H9 (cell line): ENCODE measurements at places on chromosomes 1 and 21.

GRCh38 chr1:155834296-155834926 lies 22.6 kb downstream of the GON4L start:
- H3K27ac ChIP-seq, result peak overlapping the region; percentile 21
- no peaks in the 10 kb centered on the region for H3K27me3 ChIP-seq
- H3K4me1 ChIP-seq, result no peaks in the 10 kb centered on the region
- peaks cover 33% of the 10 kb centered on the region for H3K36me3 ChIP-seq

GRCh38 chr1:62625415-62625814 lies 28.1 kb downstream of the ANGPTL3 start:
- no peak for DNase-seq
- H3K4me1 ChIP-seq, result no peaks in the 10 kb centered on the region
- H3K4me3 ChIP-seq, result no peak overlapping the region
- no peak overlapping the region for H3K27ac ChIP-seq
- H3K27me3 ChIP-seq, result no peaks in the 10 kb centered on the region

DNA sequence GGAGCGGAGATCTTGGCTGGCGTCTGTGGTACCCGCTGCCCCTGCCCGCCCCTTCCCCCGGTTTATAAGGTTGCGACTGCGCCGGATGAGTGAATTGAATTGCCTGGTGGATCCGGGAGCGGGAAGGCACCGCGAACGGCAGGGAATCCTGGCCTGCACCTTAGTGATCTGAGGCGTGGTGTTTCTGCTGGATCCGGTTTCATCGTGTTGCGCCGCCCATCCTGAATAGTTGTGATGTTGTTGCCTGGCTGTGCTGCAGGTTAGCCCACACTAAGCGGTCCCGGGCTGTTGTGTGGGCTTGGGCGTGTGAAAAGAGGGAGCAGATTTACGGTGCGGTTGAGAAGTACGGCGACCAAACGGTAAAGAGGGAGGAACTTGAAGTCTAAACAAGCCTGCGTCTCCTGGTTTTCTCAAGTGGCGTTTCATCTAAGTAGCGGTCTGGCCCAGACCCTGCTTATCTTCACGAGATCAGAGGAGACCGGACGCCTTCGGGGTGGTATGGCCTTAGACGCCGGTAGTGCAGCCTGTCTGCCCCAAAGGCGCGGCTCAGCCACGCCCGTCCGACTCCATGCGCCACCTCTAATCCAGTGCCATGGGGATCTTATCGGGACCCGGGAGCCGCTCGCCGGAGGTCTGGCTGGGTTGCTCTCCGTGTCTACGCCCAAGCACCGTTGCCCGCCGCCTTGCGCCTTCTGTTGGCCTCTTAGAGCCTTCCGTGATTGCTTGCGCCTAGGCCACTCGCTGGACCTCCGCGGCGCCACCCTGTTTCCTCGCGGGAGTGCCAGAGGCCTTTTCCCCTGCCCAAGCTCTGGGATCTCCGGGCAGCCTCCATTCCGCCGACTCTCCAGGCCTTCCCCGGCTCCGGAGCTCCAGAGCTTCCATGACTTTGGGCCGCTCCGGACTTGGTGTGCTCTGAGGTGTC lies 87.5 kb upstream of the RHOU start:
- H3K36me3 ChIP-seq, result no peaks in the 10 kb centered on the region; the same call in 1 of the 3 replicates
- H3K27me3 ChIP-seq, result peaks cover 32% of the 10 kb centered on the region
- H3K27ac ChIP-seq, result no peak overlapping the region
- no peaks in the 10 kb centered on the region for H3K4me1 ChIP-seq

GRCh38 chr21:29179503-29179902 lies 49.1 kb downstream of the MAP3K7CL start:
- no peaks in the 10 kb centered on the region for H3K27me3 ChIP-seq
- no peaks in the 10 kb centered on the region for H3K36me3 ChIP-seq
- H3K4me3 ChIP-seq, result no peak overlapping the region

GRCh38 chr1:2194319-2194897 lies at the start of gene FAAP20:
TSS of gene FAAP20 (minus strand) at chr1:2194772. CDS start at chr1:2194749, 23 bp downstream.
- peak; percentile 81 for DNase-seq
- H3K27ac ChIP-seq, result no peak within 1 kb of the TSS
- no peaks in the 10 kb centered on the region for H3K27me3 ChIP-seq

DNA sequence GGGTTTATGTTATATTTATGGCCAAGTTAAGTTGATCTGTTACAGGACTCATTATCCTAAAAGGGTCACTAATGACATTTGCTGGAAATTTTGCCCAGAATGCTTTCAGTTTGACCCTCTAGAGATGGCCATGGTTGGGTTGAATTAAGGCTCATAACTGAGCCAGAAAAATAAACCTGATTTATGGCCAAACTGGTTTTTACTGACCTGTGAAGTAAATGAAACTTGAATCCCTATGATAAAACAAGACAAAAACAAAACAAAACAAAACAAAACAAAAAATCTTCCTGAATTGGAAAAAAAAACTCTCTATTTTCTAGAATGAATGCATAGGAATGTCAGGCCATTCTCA lies 72.5 kb upstream of the CLDN14 start:
- no peaks in the 10 kb centered on the region for H3K4me1 ChIP-seq
- no peaks in the 10 kb centered on the region for H3K27me3 ChIP-seq
- no peaks in the 10 kb centered on the region for H3K36me3 ChIP-seq
- H3K4me3 ChIP-seq, result no peak overlapping the region
- DNase-seq, result no peak
- H3K27ac ChIP-seq, result no peak overlapping the region

GRCh38 chr1:207076181-207076955 lies 12.3 kb upstream of the C4BPB start:
- H3K27ac ChIP-seq, result no peak overlapping the region
- DNase-seq, result no peak
- no peak overlapping the region for H3K4me3 ChIP-seq
- H3K4me1 ChIP-seq, result no peaks in the 10 kb centered on the region

DNA sequence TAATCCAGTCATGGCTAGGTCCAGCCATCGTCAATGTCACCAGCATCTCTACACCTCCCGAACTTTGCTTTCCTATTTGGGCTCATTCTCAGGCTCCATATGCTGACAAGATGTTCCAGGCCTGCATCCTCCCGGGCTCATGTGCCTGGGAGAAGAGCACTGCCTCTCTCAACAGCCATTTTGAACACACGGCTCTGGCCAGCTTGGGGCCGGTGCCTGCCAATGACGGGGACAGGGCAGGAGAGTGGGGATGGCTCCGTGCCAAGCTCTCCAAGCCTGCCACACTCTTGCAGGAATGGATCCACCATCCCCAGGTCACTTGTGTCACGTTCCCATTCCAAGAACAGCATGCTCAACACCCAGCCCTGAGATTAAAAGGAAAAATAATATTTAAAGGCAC lies 61.4 kb upstream of the PAX7 start:
- H3K27me3 ChIP-seq, result no peaks in the 10 kb centered on the region
- no peak overlapping the region for H3K4me3 ChIP-seq
- no peak for DNase-seq
- H3K27ac ChIP-seq, result no peak overlapping the region

DNA sequence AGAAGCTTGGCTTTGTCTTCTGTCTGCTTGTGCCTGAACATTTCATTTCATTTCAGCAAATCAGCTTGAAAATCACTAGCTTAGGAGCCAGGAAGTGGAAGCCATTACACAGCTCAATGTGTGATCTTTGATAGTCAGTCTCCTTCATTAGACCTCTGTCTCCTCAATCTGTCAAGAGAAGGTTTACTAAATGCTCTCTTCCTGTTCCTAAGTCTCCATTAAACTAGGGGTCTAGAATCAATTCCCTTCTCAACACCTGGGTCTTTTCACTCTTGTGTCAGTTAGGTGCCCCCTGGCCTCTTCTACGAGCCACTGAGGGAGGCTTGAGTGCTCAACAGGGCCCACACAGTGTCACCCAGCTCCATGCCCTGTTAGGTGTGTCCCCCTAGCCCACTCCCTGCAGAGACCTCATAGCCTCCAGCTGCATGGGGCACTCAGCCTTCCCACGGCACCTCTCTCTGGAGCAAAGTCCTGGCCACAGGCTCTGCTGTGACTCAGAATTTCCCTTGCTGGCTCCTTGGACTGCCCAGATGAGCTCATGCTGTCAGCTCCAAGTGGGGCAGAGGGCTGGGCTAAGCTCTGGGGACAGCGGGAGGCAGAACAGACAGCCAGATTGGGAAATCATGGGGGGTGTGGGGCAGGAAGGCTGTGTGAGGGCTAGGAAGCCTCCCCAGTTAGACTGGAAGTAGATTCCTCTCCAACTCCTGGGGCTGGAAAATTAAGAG lies 115.7 kb upstream of the IPO9 start:
- no peaks in the 10 kb centered on the region; the same call in none of the 2 replicates for H3K4me1 ChIP-seq
- DNase-seq, result no peak
- H3K36me3 ChIP-seq, result peaks cover 4% of the 10 kb centered on the region; the same call in 1 of the 2 replicates

DNA sequence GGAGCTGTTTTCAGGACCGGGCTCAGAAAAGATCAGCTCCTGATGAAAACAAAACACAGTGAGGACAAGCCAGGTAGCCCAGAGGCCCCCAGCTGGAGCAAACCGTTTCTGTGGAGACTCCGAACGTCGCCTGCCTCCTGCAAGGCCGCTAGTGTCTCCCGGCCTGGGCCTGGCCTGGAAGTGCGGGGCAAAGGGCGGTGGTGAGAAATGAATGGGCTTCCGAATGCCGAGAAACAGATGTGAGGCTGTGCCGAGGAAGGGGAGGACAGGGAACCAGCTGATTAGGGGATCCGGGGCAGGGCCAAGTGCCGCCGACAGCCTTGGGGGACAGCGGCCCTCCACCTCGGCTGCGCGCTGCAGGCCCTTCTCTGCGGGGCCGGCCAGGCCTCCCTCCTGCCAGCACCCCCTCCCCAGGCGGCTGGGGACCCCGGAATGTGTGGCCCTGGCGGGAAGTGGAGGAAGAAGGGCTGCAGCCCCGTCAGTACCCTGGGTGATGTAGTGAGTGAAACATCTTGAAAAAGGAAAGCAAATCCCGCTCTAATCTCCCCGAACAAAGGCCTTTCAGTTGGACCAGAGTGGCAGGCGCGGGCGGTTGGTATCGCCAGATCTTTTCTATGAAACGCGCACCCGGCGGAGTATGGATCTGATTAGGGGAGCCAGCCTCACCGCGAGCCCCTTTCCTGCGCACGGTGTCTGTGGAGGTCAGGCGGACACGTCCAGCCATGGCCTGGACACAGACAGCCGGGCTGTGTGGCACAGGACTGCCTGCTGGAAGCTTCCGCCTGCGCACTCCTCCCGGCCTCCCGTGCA lies 52.6 kb downstream of the PRDM16 start:
- no peak for DNase-seq
- H3K27me3 ChIP-seq, result no peaks in the 10 kb centered on the region
- no peaks in the 10 kb centered on the region for H3K4me1 ChIP-seq
- H3K27ac ChIP-seq, result no peak overlapping the region
- H3K36me3 ChIP-seq, result no peaks in the 10 kb centered on the region
- no peak overlapping the region for H3K4me3 ChIP-seq

DNA sequence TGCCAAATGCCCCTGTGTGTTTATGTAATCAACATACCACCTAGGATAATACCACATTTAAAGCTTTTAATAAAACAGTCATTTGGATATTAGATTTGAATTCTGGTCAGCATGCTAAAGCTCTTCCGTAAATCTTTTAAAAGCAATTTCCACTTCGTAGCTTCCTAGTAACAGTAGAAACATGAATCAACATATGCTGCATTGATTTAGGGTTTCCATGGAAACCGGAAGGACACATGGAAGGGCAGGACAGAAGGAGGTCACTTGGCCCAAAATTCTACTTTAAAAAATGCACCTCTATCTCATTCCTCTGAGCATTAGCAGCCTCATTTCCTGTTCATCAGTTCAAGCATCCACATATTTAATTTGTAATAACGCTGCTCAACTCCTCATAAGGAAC lies 8.1 kb downstream of the RGS8 start:
- H3K4me3 ChIP-seq, result no peak overlapping the region
- DNase-seq, result no peak
- no peaks in the 10 kb centered on the region for H3K36me3 ChIP-seq
- H3K4me1 ChIP-seq, result no peaks in the 10 kb centered on the region; the same call in 1 of the 2 replicates
- H3K27ac ChIP-seq, result no peak overlapping the region
- H3K27me3 ChIP-seq, result no peaks in the 10 kb centered on the region

GRCh38 chr1:167173516-167174184 lies 47.0 kb upstream of the POU2F1 start:
- no peak overlapping the region for H3K4me3 ChIP-seq
- no peak for DNase-seq
- no peak overlapping the region for H3K27ac ChIP-seq
- H3K36me3 ChIP-seq, result no peaks in the 10 kb centered on the region
- H3K27me3 ChIP-seq, result no peaks in the 10 kb centered on the region
- peaks cover 4% of the 10 kb centered on the region for H3K4me1 ChIP-seq

DNA sequence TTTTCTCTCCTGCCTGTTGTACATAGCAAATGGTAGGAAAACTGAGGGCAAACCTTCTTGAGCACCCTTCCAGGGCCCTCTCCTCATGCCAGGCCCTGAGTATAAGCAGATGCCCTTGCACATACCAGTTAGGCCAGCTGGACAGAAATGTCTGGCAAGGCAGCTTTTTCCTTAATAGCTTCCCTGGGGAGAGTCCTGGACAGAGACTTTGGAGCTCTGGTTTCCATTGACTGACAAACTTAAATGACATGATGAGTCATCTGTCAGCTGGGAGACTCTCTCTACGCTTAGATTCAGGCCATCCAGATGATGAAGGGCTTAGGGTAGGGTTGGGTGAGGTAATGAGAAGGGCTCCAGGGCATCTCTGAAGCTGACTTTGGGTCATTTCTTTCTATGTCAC lies 317.5 kb downstream of the ASTN1 start:
- H3K36me3 ChIP-seq, result no peaks in the 10 kb centered on the region
- DNase-seq, result no peak
- no peak overlapping the region for H3K4me3 ChIP-seq
- H3K4me1 ChIP-seq, result peaks cover 3% of the 10 kb centered on the region; the same call in 1 of the 2 replicates
- H3K27me3 ChIP-seq, result no peaks in the 10 kb centered on the region

DNA sequence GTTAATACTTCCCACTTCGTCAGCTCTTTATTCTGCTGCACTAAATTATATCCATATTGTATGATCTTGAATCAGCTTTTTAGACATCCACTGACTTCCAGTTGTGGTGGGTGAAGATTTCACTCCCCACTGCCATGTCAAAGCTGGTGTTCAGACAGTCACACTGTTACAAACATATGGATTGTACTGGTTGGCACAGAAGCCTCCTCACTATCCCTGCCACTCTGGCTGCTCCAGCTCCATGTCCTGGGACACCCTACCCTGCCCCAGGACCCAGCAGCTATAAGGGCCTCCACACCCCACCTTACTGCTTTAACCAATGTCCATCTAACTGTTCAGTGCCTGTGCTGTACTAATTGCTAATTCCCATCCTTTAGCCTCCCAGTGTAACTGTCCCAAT lies 32.0 kb upstream of the BATF3 start:
- no peaks in the 10 kb centered on the region for H3K27me3 ChIP-seq
- H3K4me1 ChIP-seq, result no peaks in the 10 kb centered on the region

DNA sequence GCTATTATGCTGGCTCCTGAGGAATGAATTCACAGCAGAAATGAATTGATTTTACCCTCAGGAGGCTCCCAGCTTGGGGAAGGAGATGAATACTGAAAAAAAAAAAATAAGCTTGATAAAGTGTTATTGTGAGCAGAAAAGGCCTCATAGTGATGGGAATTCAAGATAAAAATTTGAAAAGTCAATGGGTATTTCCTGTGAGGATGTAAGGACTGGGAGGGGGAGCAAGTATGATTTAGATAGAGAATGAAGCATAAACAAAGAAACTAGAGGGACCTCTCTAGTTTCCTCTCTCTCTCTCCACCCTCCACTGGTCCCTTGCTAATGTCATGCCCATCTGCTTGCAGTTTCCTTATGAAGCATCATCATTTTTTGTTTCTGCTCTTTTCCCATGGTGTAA lies 439.0 kb upstream of the PLXNA2 start:
- no peak overlapping the region for H3K27ac ChIP-seq
- H3K27me3 ChIP-seq, result no peaks in the 10 kb centered on the region
- no peaks in the 10 kb centered on the region for H3K4me1 ChIP-seq
- no peak for DNase-seq
- H3K36me3 ChIP-seq, result no peaks in the 10 kb centered on the region

- no peaks in the 10 kb centered on the region for H3K27me3 ChIP-seq
- peaks cover 27% of the 10 kb centered on the region for H3K36me3 ChIP-seq
- H3K4me3 ChIP-seq, result no peak overlapping the region
- no peaks in the 10 kb centered on the region; the same call in 1 of the 2 replicates for H3K4me1 ChIP-seq
- no peak overlapping the region for H3K27ac ChIP-seq
Observed at GRCh38 chr1:159936273-159936904, 9.0 kb downstream of the IGSF9 start.
